ENCODE measurements at places on chromosomes 6 and 20.

- no peak for DNase-seq
Measured at GRCh38 chr6:43904311-43905123, 134.5 kb downstream of the VEGFA start.

GRCh38 chr6:105748737-105749161 lies 337.4 kb upstream of the PRDM1 start:
- no peak for DNase-seq

DNA sequence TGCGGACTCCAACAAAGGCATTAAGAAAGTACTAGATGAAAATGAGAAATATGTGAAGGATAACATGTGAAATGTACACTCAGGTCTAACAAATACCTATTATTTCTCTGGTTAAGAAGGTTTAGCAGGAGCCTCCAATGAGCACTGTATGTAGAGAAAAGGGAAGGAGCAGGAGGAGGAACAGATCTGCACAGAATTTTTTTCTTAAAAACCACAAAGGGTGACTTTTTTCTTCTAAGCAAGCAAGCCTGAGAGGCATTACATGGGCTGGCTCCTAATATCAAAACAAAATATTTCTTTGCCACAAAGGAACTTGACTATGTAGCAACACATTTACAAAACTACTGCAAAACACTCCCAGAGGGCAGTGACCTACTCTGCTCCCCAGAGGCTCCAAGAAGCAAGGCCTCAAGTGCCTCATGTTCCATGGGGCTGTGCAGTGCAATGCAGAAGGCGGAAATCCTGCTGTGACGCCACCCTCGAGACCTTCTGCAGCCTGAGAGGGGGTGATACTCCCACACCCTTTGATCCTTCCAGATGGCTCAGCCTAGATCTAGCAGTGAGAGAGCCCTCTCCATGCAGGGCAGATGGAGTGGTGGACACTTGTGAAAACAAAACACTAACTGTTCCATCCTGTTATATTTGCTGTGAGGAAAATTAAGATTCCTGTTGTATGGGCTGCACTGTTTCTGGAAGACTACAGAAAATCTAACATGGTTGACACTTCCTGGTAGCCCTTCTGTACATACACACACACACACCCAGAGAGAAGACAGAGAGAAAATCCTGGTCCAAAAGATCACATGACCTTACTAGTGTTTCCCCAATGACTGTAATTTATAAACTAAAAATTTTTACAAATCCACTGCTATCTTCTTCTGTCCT lies 36.0 kb upstream of the SMIM29 start:
- no peak for DNase-seq

DNA sequence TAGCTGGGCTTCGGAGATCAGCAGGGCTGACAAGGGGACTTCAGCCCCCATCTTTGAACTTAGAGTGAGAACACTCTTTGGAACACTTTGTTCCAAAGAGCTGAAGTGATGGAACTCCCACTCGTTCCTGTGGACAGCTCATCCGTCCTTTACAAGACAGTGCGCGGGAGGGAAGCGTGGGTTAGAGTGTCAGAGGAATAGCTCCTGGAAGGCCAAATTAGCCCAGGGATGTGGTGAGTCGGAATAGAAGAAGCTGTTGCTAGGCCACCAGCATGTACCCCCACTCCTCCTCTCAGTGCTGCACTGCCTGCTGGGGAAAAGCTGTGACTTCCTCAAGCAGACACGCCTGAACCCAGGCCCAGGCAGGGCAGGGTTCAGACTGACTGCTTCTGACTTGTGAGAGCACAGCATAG lies 1.7 kb downstream of the SDCBP2 start:
- no peak for DNase-seq

- no peak for DNase-seq
Measured at GRCh38 chr20:56328861-56329260, 29.9 kb upstream of the FAM210B start.

DNA sequence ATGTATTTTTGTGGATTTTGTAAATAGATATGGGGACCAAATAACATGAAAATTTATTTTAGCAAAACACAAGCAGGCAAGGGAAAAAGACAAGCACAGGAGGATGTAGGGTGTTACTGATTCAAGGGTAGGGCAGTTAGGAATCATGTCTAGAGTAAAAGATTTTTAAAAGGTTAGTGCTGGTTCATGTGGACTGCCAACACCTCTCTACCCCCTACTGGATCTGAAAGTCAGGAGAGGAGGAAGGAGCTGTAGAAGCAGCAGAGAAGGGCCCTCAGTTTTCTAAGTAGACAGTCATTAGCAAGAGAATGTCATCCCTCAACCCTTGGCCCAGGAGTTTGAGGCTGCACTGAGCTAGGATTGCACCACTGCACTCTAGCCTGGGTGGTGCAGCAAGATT lies 95.2 kb downstream of the RREB1 start:
- no peak for DNase-seq

- DNase-seq: no peak
Measured at GRCh38 chr6:109339906-109340678, 42.2 kb downstream of the CD164 start.

- no peak for DNase-seq
Measured at GRCh38 chr6:137581019-137581707, 87.0 kb upstream of the OLIG3 start.

DNA sequence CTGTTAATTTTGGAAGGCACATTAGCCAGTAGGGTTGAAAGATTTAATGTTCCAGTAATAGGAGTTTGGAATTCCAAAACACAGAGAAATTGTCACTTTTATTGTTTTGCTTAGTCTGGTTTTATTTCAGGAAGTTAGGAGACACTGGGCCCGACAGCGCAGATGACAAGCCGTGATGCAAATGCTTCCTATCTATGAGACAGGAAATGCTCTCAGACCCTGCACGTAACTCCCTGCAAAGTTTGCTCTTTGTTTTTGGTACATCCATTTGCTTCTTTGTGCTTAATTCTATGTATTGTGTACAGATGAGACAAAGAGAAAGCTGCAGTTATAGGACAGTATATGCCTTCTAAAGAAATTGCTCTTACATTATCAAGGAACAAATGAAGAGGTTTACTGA lies 201.6 kb upstream of the SGK1 start:
- no peak for DNase-seq

- no peak for DNase-seq
Measured at GRCh38 chr6:7471171-7471570, 70.3 kb upstream of the DSP start.

DNA sequence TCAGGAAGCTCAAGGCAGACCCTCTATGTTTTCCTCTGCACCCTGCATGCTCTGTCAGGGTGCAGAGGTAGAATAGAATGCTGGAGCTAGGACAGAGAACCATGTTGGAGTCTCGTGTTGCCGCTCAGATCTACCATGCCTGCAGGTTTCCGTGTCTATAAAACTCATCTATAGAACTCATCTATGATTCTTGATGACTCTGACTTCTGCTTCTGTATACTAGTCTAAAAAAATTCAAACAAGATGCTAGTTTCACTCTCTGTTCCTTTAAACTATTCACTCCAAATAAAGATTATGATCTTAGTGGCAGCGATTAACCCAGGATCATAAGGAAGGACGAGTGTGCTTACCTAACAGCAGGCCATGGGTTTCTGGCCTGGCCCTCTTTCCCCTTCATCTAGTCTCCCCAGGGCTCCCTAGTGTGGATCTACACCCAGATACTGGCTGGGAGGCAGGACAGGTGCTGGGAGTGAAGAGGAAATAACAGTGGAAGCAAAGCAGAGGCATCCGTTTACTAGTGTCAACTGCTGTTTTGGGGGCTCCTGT lies 162.7 kb upstream of the SUPT3H start:
- DNase-seq: no peak

GRCh38 chr6:34610819-34611477 lies 54.8 kb upstream of the SPDEF start:
- DNase-seq: no peak
